Regular cardiac myocyte (primary cell): ENCODE measurements at places on chromosomes 5 and 9. TPM values are rescaled to one million over a fixed set of nuclear protein-coding genes. Genes with fewer than 3 reads are reported as not detected.

BARHL1 gene
- not detected in 2 replicates for total RNA-seq

LRRC26 gene
- not detected in 2 replicates for total RNA-seq

CDH9 gene
- not detected in 2 replicates for total RNA-seq

KLF4 gene
- total RNA-seq, result 6.9 and 7.9 TPM in 2 replicates
